ENCODE measurements at places on chromosomes 5 and 9. TPM values are rescaled to one million over a fixed set of nuclear protein-coding genes. Genes with fewer than 3 reads are reported as not detected.

DNA sequence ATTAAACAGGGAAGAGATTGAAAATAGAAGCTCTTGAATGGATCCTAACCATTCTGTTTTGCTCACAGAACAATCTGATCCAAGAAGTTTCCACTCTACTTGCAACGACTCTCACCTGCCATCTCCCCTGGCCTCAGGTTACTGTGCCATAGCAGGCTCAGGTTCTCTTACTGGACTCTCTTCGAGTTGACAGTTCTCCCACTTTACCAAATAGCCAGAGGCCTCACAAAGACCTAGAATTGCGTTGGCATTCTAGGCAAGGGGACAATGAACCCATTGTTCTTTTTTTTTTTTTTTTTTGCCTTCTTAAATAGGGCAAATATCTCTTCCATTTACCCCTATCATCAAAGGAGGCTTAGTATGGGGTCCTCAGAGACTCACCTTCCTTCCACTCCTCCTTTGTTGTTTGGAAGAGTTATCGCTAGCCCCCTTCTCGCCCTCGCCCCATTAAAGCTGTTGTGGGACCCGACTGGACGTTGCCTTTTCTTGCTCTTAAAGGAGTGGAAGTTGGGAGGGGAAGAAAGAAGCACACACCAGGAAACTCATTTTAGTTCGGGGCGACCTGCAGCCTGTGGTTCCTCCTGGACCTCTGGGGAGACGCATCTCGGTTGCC is 688 bp upstream of the PLPPR1 start:
- DNase-seq = no peak

DNA sequence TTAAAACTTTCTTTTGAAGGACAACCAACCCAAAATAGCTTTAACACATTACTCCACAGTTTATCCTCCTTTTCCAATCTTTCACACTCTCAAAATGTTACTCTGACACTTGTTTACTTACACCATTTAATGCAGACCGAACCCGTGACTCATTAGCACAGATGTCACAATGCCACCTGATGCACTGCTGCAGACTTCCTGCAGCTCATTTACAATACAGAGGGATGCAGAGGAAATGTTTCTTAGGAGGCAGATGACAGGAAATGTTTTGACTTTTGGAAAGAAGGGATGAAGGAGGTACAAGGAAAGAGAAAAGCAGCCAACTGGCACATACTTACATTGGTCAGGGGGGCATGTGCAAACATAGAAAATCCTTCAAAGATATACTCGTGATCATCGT is 39.0 kb downstream of the DROSHA start:
- no peak for DNase-seq

GRCh38 chr9:120931231-120932085 is 4.9 kb upstream of the TRAF1 start:
- no peak for DNase-seq

GRCh38 chr9:125565126-125565525 is 141.9 kb downstream of the MAPKAP1 start:
- no peak for DNase-seq

DNA sequence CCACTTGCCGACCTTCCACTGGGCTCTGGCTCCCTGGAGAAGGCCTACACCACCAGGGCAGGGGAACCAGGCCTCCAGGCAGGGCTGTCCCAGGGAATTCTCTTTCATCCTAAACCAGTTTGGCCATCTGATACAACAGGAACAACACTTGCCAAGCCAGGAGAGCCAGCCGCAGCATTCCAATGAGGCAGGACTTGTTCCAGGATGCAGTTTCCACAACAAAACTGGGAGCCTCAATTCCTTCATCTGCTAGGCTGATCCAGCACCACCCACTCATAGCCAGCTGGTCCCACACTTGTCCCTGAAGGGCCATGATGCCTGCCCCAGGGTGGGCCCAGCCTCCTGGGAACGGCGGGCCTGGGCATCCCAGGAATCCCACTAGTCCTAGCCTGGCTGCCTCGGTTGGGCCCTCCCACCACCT is 26.0 kb downstream of the BICD2 start:
- no peak for DNase-seq

GRCh38 chr9:95080961-95081647 is 236.4 kb downstream of the FANCC start:
- DNase-seq = peak; percentile 64

GRCh38 chr5:6076341-6077239 is 301.8 kb downstream of the MED10 start:
- no peak for DNase-seq

DNA sequence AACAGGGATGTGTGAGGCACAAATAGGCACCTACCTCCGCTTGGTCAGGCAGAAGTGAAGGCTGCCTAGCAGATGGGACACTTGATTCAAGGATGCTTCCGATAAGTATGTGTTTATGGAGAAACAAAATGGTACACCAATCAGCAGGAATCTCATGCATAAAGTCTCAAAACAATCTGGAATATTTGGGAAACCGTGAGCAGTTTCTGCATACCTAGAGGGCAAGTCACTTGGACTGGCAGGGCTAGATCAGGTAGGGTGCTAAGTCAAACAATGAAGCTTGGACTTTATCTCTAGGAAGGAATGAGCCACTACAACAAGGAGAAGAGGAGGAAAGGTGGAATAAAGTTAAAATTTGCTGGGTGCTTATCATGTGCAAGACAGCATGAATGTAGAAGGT is 5.5 kb downstream of the EPB41L4A start:
- DNase-seq = no peak

GRCh38 chr5:6333182-6333905 is 45.0 kb downstream of the MED10 start:
- peak; percentile 26 for DNase-seq

- no peak for DNase-seq
Observed at GRCh38 chr9:15999422-16000339, 446.8 kb downstream of the CCDC171 start.

- no peak for DNase-seq
Observed at GRCh38 chr5:132802044-132802684, 10.9 kb upstream of the SOWAHA start.

- DNase-seq = no peak
Observed at GRCh38 chr9:108094676-108094993, 605.1 kb upstream of the KLF4 start.

DNA sequence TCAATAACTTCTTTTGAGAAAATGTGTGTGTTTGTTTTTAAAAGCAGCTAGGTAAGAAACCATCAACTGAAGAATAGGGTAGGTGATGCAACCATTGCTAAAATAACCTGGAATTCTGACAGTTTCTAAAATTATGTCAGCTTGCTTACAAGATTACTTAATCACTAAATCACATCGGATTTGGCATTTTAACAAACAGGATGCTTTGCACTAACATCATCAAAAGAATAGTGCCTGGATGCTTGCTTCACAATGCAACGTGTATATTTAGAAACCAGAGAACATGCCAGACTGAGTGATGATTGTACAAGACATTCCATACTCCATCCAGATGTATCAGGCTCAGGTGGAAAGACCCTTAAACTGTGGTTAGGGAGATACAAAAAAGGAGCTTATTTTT is 43.9 kb downstream of the PAM start:
- no peak for DNase-seq

GRCh38 chr5:151051066-151051930 is 29.5 kb downstream of the TNIP1 start:
- DNase-seq = peak; percentile 92

GRCh38 chr9:83503866-83504265 is 34.3 kb downstream of the FRMD3 start:
- no peak for DNase-seq

DNA sequence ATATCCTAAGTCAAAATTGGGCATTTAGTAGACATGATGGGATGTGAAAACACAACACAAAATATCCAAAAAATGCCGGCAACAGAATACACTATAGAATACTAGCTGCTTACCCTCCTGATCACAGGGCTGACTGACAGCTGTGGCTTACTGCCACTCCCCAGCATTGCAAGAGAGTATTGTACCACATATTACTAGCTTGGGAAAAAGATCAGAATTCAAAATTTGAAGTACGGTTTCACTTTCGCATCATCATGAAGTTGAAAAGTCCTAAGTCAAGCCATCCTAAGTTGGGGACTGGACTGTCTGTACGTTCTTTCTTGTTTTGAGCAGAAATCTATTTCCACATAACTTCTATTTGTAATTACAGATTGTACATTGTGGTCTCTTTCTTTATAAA is 851.4 kb downstream of the MAT2B start:
- DNase-seq = no peak

GRCh38 chr9:78131969-78132700 is 100.5 kb upstream of the GNAQ start:
- DNase-seq = no peak

GRCh38 chr5:34685485-34686165 is 29.5 kb downstream of the RAI14 start:
- DNase-seq = no peak

- DNase-seq = no peak
Observed at GRCh38 chr9:1946526-1947283, 68.4 kb upstream of the SMARCA2 start.

DNA sequence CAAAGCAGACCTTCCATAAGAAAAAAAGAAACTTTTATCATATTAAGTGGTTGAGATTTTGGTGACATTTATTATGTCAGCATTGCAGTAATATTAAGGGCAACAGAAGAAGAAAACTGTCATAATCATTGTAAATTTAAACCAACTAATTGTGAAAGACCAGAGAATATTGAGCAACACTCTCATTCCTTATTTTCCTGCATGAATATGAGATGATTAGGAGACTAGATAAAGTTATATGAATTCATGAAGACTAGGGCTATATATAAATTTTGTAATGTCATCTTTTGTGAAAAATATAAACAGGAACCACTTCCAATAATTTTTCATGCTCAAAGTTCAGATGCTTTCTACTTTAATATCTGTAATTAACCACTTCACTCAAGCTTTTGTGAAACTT is 974.5 kb upstream of the CDH10 start:
- DNase-seq = no peak

- no peak for DNase-seq
Observed at GRCh38 chr9:79012561-79012960, 559.2 kb upstream of the TLE4 start.

GRCh38 chr9:138048184-138048583 is 170.6 kb downstream of the CACNA1B start:
- DNase-seq = no peak

C9orf78 gene
- 67.1 TPM for total RNA-seq

TMEM174 gene
- not detected for total RNA-seq

PCDHB9 gene
- total RNA-seq = 4.4 TPM

IL3 gene
- not detected for total RNA-seq

FGF1 gene
- 2.0 TPM for total RNA-seq

CACNA1B gene
- total RNA-seq = 1.4 TPM

PCDHGA6 gene
- 11.0 TPM for total RNA-seq

LRRC19 gene
- 0.83 TPM for total RNA-seq

SLC25A48 gene
- total RNA-seq = not detected

RORB gene
- total RNA-seq = 1.1 TPM

BARHL1 gene
- total RNA-seq = not detected

SPEF2 gene
- total RNA-seq = 4.6 TPM

FST gene
- total RNA-seq = 3.5 TPM
